CD4-positive, alpha-beta T cell treated with Interleukin-12 subunit alpha and Interleukin-12 subunit beta, for 1 hour (primary cell): ENCODE measurements at places on chromosomes 11 and 22.

DNA sequence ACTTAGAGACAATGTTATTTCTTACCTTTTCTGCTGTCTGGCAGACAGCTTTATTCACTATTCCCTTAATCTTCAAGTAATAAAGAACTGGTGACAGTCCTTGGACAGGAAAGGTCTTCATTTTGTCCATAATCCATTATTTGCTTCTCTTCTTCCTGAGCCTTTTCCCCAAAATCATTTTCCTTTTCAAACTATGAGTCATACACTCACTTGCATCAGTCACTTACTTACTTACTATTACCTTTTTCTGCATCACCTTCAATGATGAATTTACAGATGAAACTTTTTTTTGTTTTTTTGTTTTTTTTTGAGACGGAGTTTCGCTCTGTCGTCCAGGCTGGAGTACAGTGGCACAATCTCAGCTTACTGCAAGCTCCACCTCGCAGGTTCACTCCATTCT is 9.5 kb downstream of the METTL15 start:
- no peak for DNase-seq

DNA sequence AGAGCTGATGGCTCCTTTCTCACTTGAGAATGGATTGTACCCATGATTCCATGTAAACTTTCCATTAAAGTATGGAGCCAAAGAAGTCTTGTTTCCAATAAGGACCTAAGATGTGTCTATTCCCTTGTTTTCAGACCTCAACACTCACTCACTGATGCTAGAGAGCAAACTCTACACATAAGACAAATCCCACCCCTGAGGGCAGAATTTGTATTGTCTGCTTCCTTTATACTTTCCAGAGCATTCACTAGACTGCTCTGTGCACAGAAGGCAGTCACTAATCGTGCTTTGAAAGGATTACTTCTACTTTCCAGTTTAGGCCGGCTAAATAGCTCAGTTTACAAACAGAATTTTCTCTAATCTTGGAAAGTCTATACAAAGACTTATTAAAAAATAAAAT is 6.4 kb downstream of the ANKRD49 start:
- DNase-seq, result no peak

DNA sequence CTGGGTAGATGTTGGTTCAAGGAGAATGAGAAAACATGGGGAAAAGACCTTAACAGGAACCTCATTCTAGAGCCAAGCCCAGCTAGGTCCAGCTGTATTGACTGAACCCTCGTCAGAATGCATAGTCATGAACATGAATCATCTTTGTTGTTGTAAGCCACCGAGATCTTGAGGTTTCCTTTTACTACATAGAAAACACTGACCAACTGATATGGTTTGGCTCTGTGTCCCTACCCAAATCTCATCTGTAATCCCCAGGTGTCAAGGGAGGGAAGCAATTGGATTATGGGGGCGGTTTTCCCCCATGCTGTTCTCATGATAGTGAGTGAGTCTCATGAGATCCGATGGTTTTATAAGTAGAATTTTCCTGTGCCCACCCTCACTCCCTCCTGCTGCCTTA is 19.4 kb upstream of the PHOX2A start:
- DNase-seq, result no peak

GRCh38 chr22:46617207-46617985 is 2.8 kb upstream of the GRAMD4 start:
- no peak for DNase-seq

- DNase-seq, result no peak
Observed at GRCh38 chr11:46345131-46345597, 2.1 kb upstream of the DGKZ start.

GRCh38 chr11:30811226-30811755 is 225.1 kb upstream of the MPPED2 start:
- no peak for DNase-seq

DNA sequence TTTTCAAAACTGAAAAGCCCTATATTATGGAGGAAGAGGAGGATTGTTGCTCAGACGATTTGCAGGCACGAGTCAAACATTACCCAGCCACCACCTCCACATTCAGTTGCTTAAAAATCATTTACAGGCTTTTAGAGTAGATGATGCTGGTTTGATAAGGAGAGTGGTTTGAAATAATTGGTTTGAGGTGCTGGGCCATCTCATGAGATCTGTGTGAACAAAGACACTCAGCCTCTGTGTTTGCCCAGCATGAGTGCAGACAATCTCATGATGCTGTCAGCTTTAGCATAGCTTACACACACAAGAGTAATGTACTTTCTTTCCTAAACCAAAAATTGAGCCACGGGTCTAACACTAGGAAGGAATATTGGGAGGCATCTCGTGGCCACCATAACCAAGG is 4.3 kb downstream of the SLC43A3 start:
- no peak for DNase-seq

- DNase-seq, result no peak
Observed at GRCh38 chr11:75891947-75892739, 77.1 kb downstream of the UVRAG start.

DNA sequence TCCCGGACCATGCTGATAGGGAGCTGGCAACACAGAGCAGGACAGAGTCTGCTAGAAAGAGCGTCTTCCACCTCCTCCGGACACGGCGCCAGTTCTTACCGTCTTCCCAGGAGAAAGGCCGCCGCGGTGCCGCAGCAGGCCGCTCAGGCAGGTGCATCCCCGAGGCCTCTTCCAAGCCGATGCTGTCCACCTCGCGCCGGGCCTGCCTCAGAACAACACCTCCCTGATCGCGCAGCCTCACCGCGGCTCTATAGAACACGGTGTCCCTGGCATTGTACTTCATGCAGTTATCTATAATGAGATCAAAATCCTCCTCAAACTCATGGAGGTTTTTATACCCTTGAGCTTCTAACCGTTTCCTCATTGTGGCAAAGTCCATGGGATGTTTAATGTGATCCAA is 30.0 kb downstream of the BRD1 start:
- no peak for DNase-seq

- DNase-seq, result no peak
Observed at GRCh38 chr11:125157953-125158680, 6.4 kb upstream of the PKNOX2 start.

- no peak for DNase-seq
Observed at GRCh38 chr11:73320763-73321603, 12.9 kb downstream of the ARHGEF17 start.

- no peak for DNase-seq
Observed at GRCh38 chr22:31943206-31943977, 943 bp upstream of the YWHAH start.

- DNase-seq, result no peak
Observed at GRCh38 chr11:16286095-16286494, 70.3 kb downstream of the SOX6 start.

GRCh38 chr11:41042688-41043087 is 416.8 kb downstream of the LRRC4C start:
- no peak for DNase-seq

- no peak for DNase-seq
Observed at GRCh38 chr11:28289444-28289843, 181.3 kb downstream of the METTL15 start.

- no peak for DNase-seq
Observed at GRCh38 chr11:108916935-108917334, 252.1 kb downstream of the DDX10 start.

DNA sequence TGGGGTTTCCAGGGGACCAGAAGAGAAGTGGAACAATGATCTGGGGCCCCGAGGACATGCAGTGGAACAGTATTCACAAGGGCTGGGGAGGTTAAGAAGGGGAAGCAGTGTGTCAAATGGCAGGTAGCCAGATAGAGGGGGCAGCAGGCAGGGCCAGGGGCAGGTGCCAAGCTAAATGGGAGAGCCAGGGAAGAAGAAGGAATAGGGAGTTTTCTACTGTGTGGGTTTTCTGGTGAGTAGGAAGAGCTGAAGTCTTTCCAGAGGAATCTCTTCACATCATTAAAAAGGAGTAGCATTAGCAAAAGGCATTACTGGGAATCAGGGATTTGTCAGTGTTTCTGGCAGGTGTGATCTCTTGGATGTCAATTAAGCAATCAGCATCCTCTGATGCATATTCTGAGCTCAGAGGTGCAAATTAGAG is 55.8 kb downstream of the IRAG1 start:
- DNase-seq, result no peak

DNA sequence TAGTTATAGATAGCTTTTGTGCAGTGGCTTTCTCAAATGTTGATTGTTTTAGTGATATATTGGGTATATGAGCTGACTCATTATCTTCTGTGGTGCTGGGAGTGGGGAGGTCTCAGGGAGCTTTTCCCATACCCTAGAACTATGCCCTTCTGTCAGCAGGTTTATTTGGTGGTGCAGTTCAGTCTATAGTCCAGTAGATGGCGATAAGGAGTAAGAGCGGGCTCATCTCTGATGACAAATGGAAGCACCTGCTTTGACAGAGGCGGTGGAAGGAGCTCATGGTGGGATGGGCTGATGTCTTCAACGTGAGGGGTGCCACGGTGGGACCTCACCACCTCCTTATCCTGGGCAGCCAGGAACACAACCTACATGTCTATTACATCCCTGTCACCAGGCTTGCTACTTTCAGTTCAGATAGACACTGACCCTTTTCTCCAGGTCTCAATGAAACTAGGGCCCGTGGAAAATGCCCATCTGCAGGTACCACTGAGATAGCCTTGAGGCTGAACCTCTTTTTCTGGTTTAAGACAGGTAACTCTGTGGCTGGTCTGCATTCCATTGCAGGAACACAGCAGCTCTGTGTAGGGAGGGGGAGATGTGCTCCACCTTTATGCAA is 13.0 kb upstream of the OR6A2 start:
- peak; percentile 50 for DNase-seq

DNA sequence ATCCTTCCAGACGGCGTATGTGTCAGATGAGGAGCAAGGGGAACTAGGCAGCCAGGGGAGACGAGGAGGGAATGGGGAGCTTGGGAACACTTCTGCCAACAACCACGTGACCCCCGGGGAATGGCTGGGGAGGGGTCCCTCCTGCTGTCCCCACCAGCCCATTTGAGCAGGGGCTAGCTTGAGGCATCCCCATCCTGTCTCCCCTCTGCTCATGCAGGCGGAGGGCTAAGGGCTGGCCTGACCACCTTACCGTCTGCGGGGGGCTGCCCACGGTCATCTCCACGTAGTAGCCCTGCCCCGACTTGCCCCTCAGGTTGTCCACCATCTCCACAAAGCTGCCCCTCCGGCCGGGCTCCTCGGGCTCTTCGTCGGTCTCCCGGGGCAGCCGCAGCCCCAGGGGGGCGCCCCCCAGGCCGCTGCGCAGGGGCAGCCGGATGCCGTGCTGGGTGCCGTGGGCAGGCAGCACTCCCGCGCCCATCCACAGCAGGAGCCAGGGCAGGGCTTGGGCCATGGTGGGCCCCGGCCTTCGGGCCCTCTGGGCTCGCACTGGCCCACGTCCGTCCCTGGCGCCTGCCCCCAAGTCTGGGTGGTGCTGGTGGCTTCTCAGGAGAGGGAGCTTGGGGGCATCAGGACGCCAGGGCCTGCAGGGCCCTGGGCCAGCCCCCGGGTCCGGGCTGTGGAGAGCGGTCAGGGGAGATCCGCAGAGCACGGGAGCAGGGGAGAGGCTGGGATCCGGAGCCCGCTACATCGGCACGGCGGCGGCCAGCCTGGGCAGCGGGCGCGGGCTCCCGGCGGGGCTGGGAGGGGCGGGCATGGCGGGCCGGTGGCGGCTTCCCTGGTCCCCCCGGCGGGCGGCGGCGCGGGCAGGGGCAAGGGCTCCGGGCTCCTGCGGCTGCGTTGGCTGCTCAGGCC is 515 bp downstream of the BACE1 start:
- DNase-seq, result peak; percentile 7

DNA sequence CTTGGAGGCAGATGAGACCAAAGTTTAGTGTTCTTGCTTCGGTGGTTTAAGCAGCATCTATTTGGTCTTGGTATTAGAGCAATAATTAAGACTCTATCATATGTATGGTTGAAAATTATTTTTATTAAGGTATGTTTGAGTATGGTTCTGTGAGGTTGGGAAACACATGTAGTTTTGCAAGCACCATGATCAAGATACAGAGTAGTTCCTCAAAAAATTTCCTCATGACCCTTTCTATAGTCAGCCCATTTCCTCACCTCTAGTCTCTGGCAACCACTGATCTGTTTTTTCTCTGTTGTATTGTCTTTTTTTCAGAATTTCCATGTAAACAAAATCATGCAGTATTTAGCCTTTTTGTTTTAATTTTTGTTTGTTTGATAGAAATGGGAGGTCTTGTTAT is 18.4 kb downstream of the MTMR3 start:
- no peak for DNase-seq

GRCh38 chr11:71181566-71181965 is 70.8 kb downstream of the SHANK2 start:
- no peak for DNase-seq

GRCh38 chr11:20249378-20249777 is 89.1 kb upstream of the DBX1 start:
- no peak for DNase-seq

DNA sequence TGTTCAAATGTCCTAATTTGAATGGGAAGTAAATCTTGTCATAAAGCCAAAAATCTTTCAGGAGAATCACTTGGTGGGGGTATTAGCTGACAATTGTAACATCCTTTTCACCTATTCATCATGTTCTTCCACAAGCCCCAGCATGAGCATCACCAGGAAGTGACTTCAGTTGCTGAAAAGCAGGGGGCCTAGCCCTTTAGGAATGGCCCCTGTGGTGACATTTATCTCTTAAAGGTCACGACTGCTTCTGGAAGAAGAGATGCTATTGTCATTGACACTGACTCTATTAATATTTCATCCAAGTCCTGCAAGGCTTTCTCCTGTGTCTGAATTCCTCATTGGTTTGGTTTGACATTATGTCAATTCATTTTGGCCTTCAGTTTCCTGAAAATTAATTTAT is 92.6 kb downstream of the OR5AK2 start:
- DNase-seq, result no peak

GRCh38 chr11:36379653-36380052 is 83.6 kb downstream of the PRR5L start:
- no peak for DNase-seq

DNA sequence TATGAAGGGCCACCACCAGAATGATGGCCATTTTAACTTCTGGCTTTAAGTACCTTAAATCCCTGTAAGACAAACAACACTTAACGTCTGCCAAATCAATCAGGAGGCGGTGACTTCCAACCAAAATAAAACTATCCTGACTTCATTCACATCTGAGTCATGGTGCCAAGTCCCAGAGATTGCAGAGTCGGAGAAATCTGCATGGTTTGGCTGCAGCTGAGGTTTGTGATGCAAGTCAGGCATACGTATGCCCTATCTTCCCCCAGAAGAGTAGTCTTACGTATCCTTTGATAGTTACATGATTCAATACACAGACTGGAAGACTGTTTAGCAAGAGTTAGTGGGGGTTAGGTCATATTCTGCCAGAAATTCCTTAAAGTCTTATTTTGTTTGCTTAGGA is 1.7 kb upstream of the GAB2 start:
- no peak for DNase-seq

DNA sequence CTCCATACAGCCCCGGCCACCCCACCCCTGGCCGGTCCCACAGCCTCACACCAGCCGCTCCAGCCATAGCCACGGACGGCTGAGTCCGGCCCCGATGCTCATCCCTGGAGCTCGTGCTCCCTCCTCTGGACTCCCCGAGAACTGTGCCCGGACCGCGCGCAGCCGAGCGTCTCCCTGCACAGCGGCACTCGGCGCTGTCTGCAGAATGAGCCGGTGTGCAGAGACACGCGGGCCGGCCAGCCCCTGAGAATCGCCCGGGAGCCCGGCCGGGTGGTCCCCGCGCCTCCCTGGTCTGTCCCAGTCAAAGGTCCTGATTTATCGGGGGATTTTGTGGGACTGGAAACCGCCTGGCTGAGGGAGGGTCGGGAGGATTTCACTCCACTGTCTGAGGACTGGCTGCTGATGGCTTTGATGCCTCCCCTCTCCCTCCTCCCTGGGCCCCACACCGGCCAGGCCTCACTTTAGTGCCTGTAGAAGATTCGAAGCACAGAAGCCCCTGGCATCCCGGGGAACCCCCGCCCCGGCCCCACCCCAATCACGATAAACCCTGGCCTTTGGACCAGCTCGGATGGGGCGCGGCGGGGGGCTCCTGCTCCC is 102.7 kb downstream of the BRD1 start:
- peak; percentile 70 for DNase-seq
